ENCODE measurements at places on chromosomes 3 and 15. TPM values are rescaled to one million over a fixed set of nuclear protein-coding genes. Genes with fewer than 3 reads are reported as not detected.

SLC22A13 gene
- total RNA-seq: 6.7 TPM

DPPA4 gene
- total RNA-seq: not detected

HCN4 gene
- total RNA-seq: 2.7 TPM

BLM gene
- total RNA-seq: 5.0 TPM

GABRR3 gene
- not detected for total RNA-seq

SLC2A2 gene
- not detected for total RNA-seq

RTP3 gene
- total RNA-seq: not detected

ZNF280D gene
- total RNA-seq: 69.2 TPM

CLSTN2 gene
- total RNA-seq: 75.4 TPM

RTF1 gene
- 49.3 TPM for total RNA-seq

DNASE1L3 gene
- total RNA-seq: not detected

PRR20G gene
- total RNA-seq: not detected

GP9 gene
- total RNA-seq: not detected

STX19 gene
- total RNA-seq: not detected

ABHD2 gene
- 191 TPM for total RNA-seq

CHST2 gene
- 25.4 TPM for total RNA-seq

NSUN3 gene
- 16.5 TPM for total RNA-seq

ARHGEF26 gene
- 13.7 TPM for total RNA-seq

EFHB gene
- 0.76 TPM for total RNA-seq

C3orf85 gene
- not detected for total RNA-seq

SLC28A2 gene
- 0.32 TPM for total RNA-seq

LHFPL4 gene
- 49.1 TPM for total RNA-seq

ZNF80 gene
- not detected for total RNA-seq

TNNC1 gene
- 1.4 TPM for total RNA-seq

ECE2 gene
- total RNA-seq: 17.9 TPM

Measured in dorsolateral prefrontal cortex (tissue), 122 donors.